Fibroblast of the aortic adventitia (primary cell): ENCODE measurements at places on chromosomes 11 and 22. TPM values are rescaled to one million over a fixed set of nuclear protein-coding genes. Genes with fewer than 3 reads are reported as not detected.
A peak's percentile ranks its signal among the peaks of the same experiment; 100 is the strongest.

DNA sequence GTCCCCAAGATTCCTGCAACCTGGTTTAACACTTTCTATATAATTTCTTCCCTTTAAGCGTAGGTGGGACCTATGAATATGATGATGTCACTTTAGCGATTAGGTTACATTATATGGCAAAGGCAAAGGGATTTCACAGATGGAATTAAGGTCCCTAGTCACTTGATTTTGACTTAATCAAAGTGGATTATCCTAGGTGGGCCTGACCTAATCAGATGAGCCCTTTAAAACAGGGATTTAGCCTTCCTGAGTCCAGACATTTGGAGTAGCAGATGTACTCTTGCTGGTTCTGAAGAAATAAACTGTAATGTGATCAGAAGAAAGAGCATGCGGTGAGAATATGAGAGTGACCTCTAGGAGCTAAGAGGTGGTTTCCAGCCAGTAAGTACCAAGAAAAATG, 67.8 kb upstream of the LIN7C start:
- no peak for DNase-seq

SLC15A3 gene
- total RNA-seq = 6.8 and 18.2 TPM in 2 replicates

FXYD6 gene
- total RNA-seq = 0.98 and 1.3 TPM in 2 replicates

DNA sequence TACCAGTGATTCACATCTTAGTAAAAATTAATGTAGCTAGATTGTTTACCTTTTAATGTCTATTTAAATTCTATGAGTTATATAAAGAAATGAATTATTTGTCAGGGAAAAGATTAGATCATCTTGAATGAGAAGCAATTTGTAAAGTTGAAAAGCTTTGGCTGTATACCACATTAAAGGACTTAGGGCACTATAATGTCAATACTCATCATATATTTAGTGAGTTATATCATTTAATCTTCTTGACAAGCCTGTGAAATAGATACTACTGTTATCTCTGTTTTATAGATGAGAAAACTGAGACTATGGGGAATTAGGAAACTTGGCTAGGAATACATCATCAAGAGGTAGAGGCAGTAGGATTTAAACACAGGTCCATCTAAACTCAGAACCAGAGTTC, 160.1 kb downstream of the GUCY1A2 start:
- DNase-seq = no peak

- DNase-seq = no peak
Measured at GRCh38 chr11:9633679-9634078, 30.2 kb upstream of the SWAP70 start.

GRCh38 chr22:35024364-35024692, 41.6 kb upstream of the ISX start:
- DNase-seq = no peak

- DNase-seq = peak; percentile 3
Measured at GRCh38 chr11:125679397-125679796, 1.2 kb downstream of the ACRV1 start.

PRAME gene
- 0.54 TPM in 1 of 2 replicates, not detected in the other for total RNA-seq

GRCh38 chr22:45638834-45639746, 32.5 kb upstream of the ATXN10 start:
- peak; percentile 69 for DNase-seq

DNA sequence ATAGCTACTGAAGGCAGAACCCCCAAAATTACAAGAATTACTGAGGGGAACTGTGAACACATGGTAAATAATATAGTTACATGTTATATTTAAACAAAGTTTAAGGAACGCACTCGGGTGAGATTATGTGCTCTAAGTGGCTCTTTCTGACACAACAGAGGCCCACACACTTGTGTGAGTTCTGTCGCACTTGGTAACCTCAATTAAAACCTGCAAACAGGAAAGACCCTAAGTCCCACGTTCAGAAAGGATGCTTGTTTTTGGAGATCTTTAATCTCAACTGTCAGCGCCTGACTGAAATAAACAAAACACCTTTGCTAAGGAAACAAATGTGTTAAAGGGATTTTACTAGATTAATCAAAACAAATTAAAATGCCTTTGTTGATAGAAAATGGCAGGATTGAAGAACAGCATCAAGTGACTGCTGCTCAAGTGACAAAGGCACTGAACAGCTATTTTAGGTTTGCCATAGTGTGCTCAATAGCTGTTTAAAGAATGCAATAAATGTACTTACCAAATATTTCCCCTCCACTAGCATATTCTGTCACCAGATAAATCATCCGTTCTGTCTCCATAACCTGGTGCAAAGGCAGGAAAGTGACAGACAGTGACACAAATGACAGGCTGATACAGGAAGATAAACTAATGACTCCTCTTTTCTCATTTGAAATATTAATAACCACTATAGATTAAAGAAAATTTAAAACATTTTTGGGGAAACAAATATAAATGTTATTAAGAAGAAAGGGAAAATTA, 116.3 kb upstream of the APOA1 start:
- no peak for DNase-seq

DNA sequence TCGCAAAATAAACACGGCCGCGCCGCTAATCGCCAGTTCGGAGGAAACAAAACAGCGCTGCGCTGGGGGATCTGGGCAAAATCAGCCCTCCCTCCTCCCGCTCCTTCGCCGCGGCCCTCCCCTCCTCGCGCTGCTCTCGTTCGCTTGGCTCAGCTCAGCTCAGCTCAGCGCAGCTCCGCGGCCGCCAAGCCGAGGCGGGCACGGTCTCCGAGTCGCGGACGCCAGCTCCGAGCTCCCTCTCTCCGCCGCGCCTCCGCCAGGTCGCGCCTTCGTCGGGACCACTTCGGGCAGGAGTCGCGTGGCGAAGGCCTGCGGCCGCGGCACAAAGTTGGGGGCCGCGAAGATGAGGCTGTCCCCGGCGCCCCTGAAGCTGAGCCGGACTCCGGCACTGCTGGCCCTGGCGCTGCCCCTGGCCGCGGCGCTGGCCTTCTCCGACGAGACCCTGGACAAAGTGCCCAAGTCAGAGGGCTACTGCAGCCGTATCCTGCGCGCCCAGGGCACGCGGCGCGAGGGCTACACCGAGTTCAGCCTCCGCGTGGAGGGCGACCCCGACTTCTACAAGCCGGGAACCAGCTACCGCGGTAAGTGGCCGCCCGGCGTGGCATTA, at the start of gene SPON1:
Gene SPON1 (plus strand): TSS at position 162 of the 607 bp plus-strand sequence. CDS start 182 bp downstream, at position 344.
- peak; percentile 13 for DNase-seq
